SIG-M5 (cell line): ENCODE measurements at places on chromosomes 3 and 15.

GRCh38 chr15:58306591-58307312 lies 125.0 kb upstream of the LIPC start:
- DNase-seq, result no peak

DNA sequence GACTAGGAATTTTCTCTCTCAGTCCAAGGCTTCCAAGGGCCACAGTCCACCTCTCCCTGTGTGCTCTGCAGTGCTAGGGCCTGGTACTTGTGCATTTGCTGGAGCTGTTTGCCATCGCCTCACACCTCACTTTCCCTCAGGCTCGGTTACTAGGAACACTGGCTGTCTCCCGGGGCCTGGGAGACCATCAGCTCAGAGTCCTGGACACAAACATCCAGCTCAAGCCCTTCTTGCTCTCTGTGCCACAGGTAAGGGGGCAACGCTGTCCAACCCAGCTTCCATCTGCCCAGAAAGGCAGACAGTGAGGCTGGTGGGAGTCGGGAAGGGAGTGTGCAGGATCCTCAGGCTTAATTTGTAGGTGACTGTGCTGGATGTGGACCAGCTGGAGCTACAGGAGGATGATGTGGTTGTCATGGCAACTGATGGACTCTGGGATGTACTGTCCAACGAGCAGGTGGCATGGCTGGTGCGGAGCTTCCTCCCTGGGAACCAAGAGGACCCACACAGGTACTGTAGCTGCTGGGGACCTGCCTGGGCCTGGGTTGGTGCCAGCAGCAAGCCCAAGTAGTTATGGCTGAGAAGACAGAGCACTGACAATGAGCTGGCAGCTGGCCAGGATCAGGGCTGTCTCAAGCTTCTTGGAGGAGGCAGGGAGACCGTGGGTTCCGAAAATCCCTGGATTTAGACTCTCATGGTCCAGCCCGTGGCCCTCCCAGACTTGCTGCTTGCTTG lies 3.4 kb downstream of the PPM1M start:
- no peak for DNase-seq

DNA sequence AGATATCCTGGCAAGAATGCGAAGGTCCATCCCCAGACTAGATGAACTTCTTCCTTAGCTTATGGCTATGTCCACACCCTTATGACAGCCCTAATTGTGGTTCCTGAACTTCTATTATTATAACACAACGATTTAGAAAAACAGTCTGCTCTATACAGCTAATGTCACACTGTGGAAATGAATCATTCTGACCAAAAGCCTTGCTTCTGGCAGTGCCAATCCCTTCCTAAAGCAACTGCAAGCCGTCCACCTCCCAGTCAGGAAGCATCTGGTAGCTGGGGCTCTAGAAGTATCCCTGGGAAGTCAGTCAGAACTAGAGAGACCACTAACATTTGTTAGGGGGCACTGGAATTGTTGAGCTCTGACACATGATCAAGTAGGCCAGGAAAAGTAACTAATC lies 45.0 kb downstream of the MYO5A start:
- DNase-seq, result no peak

- no peak for DNase-seq
These were observed 30.5 kb upstream of the PXYLP1 start for GRCh38 chr3:141201122-141201521.

GRCh38 chr3:12224181-12225147 lies 64.4 kb upstream of the PPARG start:
- DNase-seq, result no peak

DNA sequence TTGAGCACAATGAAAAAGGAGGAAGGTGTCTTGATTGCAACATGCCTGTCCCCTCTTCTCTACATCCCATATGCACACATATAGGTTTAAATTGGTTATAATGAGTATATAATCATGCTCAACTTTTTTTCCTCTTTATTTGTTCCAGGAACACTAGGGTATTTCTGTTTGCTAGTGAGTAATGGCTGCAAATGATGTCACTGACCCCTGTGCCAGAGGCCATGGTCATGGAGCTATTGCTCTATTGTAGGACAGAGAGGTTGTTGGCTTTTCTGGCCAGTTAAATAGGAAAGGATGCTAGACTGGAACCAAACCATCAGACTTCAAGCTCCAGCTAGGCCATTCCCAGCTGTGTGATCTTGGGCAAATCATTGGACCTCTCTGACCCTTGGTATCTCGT lies 9.6 kb downstream of the ARHGEF3 start:
- DNase-seq, result no peak

- no peak for DNase-seq
These were observed 11.0 kb upstream of the KNG1 start for GRCh38 chr3:186705882-186706780.

DNA sequence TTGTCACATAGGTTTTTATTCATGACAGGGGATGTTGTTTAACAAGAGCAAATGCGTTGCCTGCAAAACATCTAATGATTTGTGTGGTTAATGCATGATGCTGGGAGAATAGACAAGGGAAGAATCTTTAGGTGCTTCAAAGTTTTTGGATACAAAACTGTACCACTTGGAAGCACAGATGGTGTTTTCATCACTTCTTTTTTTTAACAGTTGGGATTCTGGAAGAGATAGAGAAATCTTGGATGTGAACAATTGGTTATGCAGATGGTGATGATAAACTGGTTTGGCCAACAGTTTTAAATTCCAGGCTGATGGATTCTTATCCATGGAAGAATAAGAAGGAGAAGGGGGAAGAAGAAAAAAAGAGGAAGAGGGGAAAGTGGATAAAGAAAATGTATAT lies 379.4 kb downstream of the KCNH8 start:
- no peak for DNase-seq

DNA sequence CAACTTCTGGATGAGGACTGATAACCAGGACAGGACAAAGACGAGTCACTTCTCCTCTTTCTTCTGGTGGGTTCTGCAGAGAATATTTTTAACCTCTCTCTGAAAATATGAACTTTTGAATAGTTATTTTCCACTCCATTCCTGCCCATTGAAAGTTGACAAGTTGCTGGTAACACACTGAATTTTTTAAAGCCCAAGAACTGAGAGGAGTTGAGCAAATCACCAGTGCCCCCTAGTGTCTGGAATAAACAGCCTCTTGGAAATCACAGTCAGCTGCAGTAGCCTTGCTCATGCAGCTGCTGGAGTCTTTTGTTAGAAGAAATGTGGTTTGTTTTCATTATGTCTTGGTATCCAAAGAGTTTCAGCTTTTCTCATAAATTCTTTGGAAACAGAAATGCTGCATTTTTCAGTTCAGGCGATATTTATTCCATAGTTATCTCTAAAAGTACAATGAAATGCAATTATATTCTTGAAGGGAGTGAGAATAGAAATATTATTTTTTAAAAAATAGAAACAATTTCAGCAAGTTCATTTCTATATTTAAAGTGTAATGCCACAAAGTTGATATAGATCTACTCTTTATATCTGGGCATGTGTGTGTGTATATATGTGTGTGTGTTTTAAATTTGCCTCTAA lies 741.0 kb upstream of the CBLB start:
- no peak for DNase-seq

DNA sequence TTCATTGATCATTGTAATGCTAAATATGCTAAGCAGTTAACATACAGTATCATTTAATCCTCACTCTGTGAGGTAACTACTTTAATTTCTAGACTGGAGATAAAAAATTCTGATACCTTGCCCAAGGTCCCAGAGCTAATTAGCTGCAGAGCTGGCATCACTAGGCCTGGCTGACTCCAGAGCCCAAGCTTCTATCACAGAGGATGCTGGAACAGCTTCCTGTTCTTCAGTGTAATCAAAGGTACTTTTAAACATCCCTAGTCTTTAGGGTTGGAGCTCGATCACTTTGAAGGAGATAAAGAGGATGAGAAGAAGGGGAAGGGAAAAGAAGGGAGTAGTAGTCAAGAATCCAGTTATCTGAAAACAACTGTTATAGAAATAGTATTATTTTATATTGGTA lies 37.1 kb upstream of the BOC start:
- no peak for DNase-seq

DNA sequence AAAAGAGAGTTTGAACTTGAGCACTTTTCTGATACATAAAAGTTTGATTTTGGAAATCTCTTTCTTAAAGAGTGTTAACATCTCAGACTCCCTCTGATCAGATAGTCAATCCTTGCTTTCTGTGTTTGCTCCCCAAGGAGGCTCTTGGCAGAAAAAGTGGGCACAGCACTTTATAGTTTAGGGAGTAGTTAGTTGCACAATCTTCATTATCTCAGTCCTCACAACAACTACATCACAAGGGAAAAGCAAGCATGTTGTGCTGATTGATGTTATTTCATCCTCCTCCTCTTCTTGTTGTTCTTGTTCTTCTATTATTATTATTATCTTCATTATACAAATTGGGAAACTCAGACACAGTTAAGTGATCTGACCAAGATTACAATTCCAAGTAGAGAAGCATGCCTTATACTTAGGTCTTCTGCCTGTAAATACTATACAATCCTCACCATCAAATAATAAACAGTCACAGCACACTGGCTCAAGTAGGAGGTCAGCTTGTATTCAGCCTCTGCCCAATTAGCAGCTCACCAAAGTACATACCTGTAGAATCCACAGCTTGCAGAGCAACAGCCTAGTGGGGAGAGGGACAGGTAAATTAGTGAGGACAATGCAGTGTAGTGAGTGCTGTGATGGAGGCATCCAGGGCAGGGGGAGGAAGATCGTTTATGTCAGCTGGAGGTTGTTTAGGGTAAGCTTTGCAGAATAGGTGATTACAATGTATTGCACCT lies 304.1 kb upstream of the MME start:
- DNase-seq, result no peak

DNA sequence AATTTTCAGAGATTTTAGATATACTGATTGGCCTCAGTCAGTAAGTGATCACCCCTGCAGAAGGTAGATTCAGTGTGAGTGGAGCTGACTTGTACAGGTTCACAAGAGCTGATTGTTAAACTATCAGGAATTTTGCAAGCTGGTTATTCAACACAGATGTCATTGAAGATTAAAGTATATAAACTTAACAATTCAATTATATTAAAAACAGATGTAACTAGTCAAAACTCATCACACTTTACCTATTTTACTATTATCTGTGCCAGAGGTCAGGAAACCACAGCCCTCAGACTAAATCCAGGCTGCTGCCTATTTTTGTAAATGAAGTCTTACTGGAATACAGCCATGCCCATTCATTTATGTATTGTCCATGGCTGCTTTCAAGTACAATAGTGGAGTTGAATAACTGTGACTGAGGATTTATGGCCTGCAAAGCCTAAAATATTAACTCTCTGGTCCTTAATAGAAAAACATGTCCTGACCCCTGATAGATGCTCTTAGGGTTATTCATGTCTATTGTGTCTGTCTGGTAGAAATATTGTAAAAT lies 429.3 kb upstream of the PDZRN3 start:
- no peak for DNase-seq

- no peak for DNase-seq
These were observed 113.9 kb downstream of the POLQ start for GRCh38 chr3:121431726-121432517.
